Thyroid gland (tissue), 4 donors: ENCODE measurements at places on chromosomes 5 and 9. TPM values are rescaled to one million over a fixed set of nuclear protein-coding genes. Genes with fewer than 3 reads are reported as not detected.

- no peak for DNase-seq
Measured at GRCh38 chr5:129460936-129461710, 1.0 kb downstream of the ADAMTS19 start.

GRCh38 chr9:19464061-19464763 lies 55.4 kb downstream of the ACER2 start:
- DNase-seq = peak; percentile 4

GRCh38 chr5:82150559-82150958 lies 127.6 kb downstream of the RPS23 start:
- DNase-seq = no peak

GRCh38 chr9:138122676-138123075 lies 245.1 kb downstream of the CACNA1B start:
- no peak for DNase-seq

DNA sequence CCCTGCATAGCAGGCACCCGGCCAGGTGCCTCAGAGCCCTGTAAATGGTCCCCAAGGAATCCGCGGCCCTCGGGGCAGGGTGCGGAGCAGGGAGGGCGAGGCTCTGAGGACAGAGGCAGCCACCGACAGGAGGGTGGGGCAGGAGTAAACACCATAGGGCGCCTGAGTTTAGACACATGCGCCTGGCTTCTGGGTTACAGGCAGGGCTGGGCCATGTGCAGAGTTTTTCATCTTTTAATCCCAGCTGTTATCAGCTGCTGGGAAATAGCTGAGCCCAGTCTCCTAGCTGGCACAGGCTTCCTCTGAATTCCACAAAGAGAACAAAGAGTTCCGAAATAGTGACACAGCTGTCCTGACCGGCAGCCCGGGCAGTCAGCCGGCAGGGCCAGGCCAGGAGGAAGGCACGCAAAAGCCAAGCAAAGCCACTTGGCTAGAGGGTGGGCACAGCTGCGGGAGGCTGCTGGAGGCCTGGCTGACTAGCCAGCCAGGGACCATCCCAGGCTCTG lies 98.9 kb upstream of the PHYKPL start:
- peak; percentile 89 for DNase-seq

DNA sequence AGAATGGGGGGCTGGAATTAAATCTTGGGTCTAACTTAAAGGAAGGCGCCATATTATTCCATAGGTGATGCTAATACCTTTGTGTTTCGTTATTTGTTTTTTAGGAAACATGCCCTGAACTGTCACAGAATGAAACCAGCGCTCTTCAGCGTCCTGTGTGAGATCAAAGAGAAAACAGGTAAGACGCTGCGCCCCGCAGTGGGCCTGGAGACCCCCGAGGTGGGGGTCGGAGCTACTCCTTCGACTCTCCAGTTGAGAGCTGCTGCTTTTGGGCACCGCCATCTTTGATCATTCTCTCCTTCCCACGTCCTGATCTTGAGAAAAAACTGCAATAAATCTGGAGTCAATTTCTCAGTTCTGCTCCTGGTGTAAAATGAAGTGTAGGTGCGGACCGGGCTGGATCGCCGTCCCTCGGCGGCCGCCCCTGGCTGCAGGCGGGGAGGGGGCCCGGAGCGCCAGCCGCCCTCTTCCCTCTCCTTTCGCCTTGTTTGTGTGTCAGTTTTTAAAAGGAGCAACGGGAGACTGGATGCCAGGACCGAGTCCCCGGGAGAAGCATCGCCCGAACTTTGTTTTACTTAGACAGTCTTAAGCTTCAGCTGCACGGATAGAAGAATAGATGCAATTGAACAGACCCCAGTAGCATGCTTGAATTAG lies 1.4 kb downstream of the PBX3 start:
- peak; percentile 23 for DNase-seq

GRCh38 chr5:16577677-16578076 lies 39.1 kb downstream of the RETREG1 start:
- DNase-seq = no peak

DNA sequence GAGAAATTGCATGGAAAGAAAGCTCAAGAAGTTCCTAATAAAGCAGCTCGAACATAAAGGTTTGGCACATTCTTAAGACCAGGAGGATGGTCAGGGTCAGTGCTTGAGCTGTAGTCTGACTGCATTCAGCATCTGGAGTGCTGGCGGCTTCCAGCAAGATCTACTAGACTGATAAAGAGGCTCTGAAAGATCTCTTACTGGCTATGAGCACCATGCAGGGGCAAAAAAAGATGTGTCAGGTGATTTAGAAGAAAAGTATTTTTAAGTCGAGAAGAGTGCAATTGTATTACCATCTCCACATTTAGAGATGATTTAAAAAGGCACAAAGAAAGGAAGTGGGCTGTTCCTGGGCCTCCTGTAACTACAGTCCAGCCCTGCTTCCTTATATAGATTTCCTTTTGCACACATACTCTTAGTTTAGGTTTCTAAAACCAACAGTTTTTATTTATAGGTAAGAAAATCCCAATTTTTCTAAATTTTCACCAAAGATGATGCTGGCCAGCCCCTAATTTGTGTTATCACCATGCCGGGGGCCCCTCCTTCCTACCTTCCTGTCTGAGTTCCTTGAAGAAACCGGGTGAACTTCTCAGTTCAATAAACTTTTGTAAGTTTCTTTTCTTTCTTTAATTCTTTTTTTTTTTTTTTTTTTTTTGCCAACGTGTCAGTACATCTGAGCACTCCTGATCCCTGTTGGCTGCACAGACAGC lies 65.9 kb upstream of the PLPP1 start:
- DNase-seq = no peak

- no peak for DNase-seq
Measured at GRCh38 chr9:31730398-31730797, 654.0 kb upstream of the ACO1 start.

- no peak for DNase-seq
Measured at GRCh38 chr5:82917584-82917983, 159.6 kb downstream of the TMEM167A start.

- DNase-seq = peak; percentile 40
Measured at GRCh38 chr9:97788763-97789663, 64.0 kb upstream of the FOXE1 start.

- no peak for DNase-seq
Measured at GRCh38 chr5:135204151-135204600, 170.1 kb upstream of the PITX1 start.

DNA sequence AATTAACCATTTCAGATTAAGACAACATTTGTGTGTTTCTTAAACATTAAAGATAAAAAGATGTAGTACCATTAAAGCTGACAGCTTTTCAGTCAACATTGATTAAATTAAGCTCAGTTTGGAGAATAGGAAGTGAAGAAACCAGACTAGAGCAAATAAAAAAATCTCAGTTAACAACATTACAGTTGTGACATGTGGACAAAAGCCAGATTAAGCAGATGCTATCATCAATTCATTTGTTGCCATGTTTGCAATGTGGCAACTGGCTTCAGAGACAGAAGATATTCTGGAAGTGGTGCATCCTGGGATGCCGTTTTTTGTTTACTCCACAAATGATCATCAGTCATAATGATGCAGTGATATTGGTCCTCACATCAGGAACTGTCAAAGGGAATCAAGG lies 70.3 kb upstream of the CNTLN start:
- no peak for DNase-seq

DNA sequence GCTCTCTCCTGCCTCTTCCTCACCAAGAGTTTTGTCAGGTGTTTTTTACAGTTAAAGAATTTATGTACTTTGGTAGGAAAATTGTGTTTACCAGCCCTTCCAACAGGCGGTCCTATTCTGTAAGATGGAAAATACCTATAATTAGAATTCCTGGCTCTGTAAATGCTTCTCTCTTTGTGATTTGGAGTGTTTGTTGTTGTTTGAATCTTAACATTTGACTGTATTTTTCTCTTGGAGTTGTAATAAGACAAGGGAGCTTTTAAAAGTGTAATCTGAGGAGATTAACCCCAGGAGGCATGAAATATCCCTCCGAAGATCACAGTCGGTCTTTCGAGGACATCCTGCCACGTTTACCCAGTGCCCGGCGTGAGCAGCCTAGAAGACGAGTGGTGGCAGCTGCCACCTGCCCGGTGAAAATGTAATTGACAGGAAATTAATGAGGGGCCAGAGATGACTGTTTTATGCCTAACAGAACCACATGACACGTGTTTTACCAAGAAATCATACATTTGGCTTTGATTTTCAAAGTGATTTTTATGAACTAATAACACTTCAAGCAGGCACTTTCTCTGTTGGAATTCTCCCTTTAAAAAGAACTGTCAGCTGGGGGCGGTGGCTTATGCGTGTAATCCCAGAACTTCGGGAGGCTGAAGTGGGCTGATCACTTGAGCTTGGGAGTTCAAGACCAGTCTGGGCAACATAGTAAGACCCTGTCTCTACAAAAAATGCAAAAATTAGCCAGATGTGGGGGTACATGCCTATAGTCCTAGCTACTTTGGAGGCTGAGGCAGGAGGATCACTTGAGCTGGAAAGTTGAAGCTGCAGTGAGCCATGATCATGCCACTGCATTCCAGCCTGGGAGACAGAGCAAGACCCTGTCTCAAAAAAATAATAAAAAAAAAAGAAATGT lies 20.0 kb downstream of the ANKRD33B start:
- DNase-seq = no peak

- DNase-seq = no peak
Measured at GRCh38 chr9:108857572-108857971, 1.8 kb upstream of the ACTL7B start.

- DNase-seq = no peak
Measured at GRCh38 chr9:97510797-97511654, 9.6 kb downstream of the TMOD1 start.

- DNase-seq = peak; percentile 70
Measured at GRCh38 chr5:180209137-180209581, at the start of gene RASGEF1C. TSS of gene RASGEF1C (minus strand) at chr5:180209211. CDS start at chr5:180138052, 71,159 bp downstream.

- no peak for DNase-seq
Measured at GRCh38 chr5:114255260-114255659, 106.6 kb upstream of the KCNN2 start.

DNA sequence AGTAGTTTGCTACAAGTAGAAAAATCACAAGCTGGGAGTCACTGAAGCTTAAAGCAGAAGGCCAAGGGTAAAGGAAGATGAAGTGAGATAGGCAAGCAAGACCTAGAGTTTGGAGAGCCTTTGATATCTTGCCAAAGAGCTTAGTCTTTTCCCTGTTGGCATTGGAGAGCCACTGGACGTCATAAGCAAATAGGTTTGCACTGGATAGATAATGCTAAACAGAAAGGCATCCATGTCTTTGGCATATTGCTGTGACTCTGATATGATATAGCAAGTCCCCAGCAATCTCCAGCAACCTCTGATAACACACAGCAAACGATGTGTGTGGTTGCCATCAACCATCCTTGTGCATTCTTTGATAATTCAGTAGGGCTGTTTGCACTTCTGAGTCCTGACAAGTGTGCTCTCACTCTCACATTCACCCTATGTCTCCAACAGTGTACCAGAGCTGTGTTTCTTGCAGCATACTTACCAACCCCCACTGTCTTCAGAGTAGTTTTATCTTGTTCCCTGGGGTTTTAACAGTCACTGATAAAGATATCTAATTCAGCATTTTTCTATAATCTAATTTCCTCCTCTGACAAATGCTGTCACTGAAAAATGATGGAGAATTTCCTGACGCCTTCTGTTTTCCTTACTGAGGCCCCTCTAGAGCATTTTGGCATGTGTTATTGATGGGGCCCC lies 16.9 kb upstream of the FREM1 start:
- DNase-seq = no peak

- no peak for DNase-seq
Measured at GRCh38 chr9:137126786-137127185, 12.2 kb upstream of the GRIN1 start.

DNA sequence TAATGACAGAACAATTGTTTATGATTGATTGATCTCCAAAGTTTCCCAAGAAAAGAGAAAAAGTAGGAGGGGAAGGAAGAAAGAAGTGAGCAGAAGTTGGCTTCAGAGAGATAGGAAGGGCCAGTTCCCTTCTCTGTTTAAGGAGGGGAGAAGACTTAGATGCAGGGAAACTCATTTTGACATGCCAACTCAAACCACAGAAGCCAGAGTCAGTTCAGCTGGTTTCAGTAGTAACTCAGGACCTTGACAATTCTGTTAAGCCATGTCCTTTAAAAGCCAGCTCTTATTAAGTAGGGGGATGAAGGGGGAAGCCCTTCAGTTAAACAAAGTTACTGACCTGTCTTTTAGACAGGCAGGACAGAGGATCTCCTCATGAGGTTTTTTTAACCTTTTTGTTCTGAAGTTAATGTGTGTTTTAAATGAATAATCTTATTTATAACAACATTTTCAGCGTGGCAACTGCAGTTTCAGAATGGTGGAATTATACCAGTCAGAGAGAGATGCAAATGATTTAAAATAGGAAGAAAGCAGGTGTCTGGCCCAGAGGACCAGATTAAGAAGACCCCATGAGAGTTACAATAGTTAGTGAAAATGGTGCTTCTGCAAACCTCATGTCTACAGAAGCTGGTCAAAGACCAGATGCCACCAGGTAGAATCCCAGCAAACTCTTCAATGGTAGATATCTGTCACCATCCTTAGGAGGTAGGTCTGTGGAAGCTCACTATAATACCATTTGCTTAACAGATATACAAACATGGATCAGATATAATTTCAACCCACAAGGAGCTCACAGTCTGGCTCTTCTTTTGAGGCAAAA lies 29.3 kb upstream of the ABL1 start:
- no peak for DNase-seq

DNA sequence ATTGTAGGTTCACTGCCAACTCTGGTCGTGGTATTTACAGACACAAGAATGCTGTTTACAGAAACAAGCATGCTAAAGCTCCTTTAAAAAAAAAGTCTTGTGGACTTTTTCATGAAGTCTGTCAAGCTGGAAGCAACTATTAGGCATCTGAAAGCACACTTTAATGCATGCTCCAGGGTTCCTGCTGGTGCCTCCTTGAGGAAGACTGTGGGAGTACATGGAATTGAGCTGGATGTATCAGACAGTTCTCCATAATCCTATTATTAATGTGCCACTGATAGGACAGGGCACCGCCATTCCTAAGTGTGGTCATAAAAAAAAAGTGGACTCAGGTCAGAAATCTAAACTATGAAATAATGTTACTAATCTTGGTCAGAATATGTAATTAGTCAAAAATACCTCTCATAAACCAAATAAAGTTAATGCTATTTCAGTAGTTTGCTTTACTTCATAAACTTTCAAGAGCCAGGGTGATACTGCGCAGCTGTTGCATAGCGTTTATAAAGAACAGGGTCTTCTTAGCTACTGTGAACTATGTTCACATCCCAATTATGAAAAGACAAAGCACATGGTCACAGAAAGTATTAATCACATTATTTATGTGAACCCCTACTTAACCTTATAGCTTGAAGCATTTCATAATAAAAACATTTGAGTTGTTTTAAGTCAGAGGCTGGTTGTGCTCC lies 390.8 kb upstream of the PTGER4 start:
- no peak for DNase-seq

The TXNDC8 gene
- not detected for total RNA-seq

The PAXX gene
- 109 TPM for total RNA-seq

The SOHLH1 gene
- not detected for total RNA-seq

The NR4A3 gene
- 4.8 TPM for total RNA-seq

The DOK3 gene
- total RNA-seq = 2.0 TPM

The SEMA5A gene
- 4.6 TPM for total RNA-seq

The SOX30 gene
- total RNA-seq = not detected

The NEUROG1 gene
- total RNA-seq = not detected

The CACFD1 gene
- total RNA-seq = 32.0 TPM

The CER1 gene
- not detected for total RNA-seq

The NKD2 gene
- 3.2 TPM for total RNA-seq

The EDIL3 gene
- total RNA-seq = 2.0 TPM

The OLFM1 gene
- 25.8 TPM for total RNA-seq
